AG09309 (cell line): ENCODE measurements at places on chromosomes 4 and X.

GRCh38 chrX:39158801-39159657 lies 357.8 kb downstream of the MID1IP1 start:
- peak; percentile 42 for DNase-seq

- DNase-seq, result no peak
These were observed 14.2 kb downstream of the RAB9A start for GRCh38 chrX:13703135-13703534.

DNA sequence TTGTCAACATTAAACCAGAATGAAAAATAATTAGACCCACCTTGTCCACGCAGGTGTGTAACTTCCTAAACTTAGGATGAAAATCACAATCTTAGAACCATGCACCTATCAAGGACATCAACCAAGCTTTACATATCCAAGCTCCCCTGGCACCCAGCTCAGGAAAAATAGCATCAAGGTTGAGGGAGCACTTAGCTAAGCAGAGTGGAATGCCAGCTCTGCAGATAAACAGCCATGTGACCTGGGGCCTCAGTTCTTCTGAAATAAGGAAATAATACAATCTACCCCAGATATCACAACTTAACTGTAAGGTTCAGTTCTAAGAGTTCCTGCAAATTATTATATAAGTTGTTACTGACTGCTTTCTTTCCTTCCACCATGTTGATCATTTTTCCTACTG lies 64.7 kb downstream of the DHX15 start:
- no peak for DNase-seq

GRCh38 chr4:139286186-139286698 lies 6.2 kb upstream of the MGARP start:
- DNase-seq, result no peak

GRCh38 chr4:57043347-57044251 lies 64.9 kb downstream of the POLR2B start:
- DNase-seq, result peak; percentile 77

DNA sequence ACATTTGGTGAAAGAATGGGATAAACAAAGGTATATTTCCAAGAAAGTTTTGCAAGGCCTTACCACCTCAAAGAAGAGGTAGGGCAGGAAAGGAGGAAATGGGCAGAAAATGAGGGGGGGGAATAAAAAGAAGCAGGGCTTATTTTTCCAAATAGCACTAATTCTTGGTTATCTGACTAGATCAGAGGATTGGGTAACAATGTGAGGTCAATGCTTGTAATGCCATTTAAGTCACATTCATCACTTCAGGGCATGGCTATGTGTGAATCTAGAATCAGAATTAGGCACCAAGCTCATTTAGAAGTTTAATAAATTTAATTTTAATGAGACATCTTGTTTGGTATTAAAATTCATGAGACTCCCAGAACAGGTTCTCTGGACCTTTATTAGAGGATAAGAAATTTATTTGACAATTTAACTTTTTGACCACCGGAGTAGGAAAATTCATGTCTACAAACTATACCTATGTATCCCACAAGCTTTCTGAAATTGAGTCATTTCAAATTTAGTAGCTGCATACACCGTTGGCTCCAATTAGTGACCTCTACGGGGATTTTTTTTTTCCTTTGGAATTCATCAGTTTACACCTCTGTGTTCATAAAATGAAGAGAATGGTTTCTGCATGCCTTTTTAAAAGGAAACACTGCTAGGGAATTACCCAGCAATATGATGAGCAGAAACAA lies 1.4 kb upstream of the STS start:
- DNase-seq, result no peak

GRCh38 chr4:150722908-150723362 lies 141.0 kb downstream of the MAB21L2 start:
- no peak for DNase-seq

DNA sequence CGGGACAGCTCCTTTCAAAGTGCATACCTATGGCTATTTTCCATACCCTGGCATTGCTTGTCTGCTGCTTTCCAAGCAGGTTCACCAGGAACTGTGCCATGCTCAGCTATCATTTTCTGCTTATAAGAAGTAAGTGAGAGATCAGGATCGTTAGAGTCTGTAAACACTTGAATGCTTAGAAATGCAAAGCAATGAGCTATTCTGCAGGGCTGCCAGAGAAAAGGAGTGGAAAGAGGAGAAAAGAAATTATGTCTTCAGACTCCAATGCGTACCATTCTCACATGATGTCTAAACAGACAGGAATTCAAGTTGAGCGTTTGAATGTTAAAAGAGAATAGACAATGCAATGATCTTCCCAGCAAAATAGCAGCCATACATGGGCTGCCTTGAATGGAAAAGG lies 245.5 kb upstream of the SLC7A11 start:
- DNase-seq, result no peak

DNA sequence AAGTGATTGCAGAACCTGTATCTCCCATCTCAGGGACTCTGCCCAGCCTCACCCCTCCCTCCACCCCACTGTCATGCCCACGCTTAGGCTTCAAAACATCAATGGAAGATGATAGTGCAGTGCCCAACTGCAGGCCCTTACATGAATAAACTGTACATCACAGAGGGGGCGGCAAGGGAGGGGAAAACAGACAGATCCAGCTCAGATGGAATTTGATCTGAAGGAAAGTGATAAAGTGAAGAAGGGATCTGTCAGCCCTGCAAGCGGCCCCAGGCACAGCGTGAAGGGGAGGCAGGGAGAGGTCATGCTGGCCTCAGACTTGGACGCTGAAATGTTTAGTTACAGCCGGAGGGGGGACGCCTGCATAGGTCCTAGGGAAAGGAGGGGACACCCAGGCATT lies 38.5 kb downstream of the GYG2 start:
- no peak for DNase-seq

DNA sequence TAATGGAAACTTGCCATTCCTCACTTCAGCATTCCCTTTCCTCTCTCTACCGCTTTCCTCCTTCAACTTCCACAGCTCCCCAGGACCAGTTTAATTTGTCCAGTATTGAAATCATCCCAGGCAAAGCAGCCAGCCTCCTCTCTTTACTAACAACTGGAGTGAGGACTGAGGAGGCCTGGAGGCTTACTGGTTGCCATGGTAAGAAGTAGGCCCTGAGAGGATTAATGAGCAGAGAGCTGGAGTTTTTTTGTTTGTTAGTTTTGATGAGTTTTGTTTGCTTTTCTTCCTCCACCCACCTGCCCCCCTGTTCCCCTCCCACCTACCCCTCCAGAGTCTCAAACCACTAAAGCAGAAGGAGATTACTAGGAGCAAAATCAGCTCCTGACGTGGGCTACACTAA lies 29.5 kb upstream of the PLP1 start:
- no peak for DNase-seq

DNA sequence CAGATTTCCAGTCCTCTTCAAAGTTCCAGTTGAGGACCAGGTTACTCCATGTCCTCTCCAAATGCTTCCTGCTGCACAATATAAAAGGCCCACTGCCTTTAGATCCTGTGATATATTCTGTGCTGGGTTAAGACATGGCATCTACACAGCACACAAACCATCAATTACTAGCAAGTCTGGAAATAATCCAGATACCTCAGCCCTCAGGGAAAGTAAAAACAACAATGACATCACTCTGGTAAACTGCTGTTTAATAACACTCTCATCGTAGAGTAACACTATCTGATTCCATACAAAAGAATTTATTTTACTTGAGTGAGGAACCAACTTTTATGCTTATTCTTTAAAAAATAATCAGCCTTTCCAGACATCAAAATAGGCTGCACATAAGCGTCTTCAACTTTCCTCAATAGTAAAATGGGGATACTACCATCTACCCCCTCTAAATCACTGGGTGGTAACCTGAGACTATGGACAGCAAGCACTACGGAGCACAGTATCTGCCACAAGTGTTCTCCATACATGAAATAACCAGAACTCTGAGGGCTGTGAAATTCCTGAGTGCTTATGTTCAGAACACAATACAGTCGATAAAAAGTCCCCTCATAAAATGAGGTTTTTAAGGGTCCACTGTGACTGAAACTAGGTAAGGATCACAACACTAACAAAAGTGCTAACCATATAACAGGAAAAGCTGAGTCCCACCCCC lies 53.4 kb downstream of the ABCG2 start:
- peak; percentile 31 for DNase-seq

- no peak for DNase-seq
These were observed 19.8 kb downstream of the SNX25 start for GRCh38 chr4:185229021-185229818.

- DNase-seq, result no peak
These were observed 115.2 kb downstream of the SORCS2 start for GRCh38 chr4:7307394-7308099.

- no peak for DNase-seq
These were observed 833 bp downstream of the FGD1 start for GRCh38 chrX:54494989-54495813.

- no peak for DNase-seq
These were observed 90.1 kb downstream of the ANAPC4 start for GRCh38 chr4:25466966-25467697.

DNA sequence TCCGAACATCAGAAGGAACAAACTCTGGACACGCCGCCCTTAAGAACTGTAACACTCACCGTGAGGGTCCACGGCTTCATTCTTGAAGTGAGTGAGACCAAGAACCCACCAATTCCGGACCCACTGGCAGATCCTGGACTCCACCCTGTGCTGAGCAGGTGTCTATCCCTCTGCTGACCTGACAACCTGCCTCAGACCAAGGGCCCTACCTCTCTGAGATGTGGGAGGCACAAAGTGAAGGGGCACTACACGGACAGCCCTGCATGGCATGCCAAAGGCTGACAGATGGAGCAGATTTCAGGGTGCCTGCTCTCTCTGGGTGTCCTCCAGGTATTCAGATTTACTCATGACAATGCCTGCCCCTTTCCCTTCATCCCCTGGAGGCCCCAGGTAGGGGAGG lies 14.0 kb upstream of the HSFX1 start:
- DNase-seq, result no peak
